Stimulated activated naive B cell treated with anti-CD40 and anti-IgM and Interleukin-4, amounts not matched to agents 10 μg/mL and 1 μg/mL and 100 μg/mL, for 72 hours (primary cell): ENCODE measurements at places on chromosomes 3 and 15.

DNA sequence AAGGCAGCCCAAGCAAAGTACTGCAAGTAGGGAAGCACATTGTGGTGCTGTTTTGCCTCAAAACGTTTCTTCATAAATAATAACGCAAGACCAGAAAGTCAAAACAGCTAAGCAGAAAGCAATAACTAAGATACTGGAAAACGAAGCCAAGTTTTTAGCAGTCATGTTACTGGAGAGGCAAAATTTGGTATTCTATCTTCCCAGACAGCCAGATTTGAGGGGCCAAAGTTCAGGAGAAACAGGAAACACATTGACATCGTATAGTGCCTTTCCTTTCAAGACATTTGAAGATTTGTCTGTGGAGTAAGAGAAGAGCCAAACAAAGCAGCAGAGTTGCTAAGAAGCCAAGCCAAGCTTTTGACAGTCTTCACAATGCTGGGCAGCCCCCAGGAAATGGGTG lies 843.6 kb upstream of the NECTIN3 start:
- DNase-seq, result no peak

DNA sequence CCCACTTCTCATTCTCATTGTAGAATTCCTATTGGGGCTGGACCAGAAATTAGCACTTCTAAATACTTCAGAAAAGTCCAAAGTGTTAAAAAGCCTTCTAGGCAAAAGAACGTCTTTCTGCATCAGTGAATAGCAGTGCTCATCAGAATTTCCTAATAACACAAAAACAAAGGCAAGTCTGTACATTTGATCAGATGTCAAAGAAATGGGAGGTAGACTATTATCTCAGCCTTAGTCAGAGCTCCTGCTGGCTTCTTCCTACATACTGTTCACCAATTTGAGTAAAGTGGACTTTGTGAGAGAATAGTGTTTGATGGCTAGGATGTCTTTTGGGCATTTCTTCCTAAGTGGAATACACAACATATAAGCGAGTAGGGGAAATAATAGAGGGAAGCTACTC lies 48.7 kb downstream of the FOXB1 start:
- no peak for DNase-seq

- no peak for DNase-seq
Measured at GRCh38 chr3:16088496-16088895, 86.0 kb upstream of the GALNT15 start.

DNA sequence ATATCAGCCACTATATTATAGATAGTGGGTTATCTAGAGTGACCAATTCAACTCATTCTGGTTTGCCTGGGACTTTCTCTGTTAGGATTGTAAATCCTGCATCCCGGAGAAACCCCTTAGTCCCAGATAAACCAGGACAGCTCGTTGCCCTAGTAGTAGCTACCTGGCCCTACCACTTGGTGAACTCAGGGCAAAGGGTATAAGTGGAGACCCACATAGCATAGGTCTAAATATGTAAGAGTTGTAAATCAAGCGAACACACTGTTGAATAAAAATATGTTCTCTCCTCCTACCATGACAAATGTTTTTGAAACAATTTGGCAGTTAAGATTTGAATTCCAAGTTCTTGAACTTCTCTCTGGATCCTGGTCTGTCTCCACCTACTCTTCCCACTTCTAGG lies 15.7 kb upstream of the LMCD1 start:
- no peak for DNase-seq

DNA sequence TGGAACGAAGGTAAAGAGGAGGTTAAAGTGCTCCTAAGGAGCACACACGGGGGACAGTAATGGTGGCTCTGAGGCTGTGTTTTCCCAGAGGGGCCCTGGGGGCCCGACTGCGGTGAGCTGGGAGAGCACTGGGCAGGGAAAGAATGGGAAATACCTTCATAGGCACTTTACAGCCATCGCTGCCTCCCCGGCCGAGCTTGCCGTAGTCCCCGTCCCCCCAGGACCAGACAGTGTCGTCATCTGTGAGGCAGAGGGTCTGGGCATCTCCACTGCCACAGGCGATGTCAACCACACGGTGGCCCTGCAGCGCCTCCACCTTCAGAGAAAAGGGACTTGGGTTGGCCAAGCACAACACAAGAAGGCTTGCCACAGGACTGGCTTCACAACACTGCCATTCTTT lies 32.8 kb upstream of the OCA2 start:
- DNase-seq, result no peak

- DNase-seq, result no peak
Measured at GRCh38 chr3:155335724-155336354, 42.4 kb upstream of the STRIT1 start.

DNA sequence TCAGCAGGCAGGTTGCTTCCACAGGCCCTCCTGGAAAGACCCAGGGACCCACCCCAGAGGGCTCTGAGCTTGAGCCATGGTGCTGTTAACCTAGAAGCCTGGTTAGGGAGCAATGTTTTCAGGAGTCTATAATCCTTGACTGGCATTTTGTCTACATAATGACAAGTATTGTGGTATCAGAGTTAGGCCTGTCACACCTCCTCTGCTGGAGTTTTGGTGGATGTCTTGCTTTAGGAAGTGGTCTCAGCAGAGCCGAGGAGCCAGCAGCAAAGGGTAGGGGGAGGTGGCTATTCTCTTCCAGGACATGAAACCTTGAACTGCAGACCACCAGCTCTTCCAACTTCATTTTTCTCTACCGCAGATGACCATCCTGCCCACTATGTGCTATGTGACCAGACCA lies 76.1 kb downstream of the CLSTN2 start:
- DNase-seq, result no peak

DNA sequence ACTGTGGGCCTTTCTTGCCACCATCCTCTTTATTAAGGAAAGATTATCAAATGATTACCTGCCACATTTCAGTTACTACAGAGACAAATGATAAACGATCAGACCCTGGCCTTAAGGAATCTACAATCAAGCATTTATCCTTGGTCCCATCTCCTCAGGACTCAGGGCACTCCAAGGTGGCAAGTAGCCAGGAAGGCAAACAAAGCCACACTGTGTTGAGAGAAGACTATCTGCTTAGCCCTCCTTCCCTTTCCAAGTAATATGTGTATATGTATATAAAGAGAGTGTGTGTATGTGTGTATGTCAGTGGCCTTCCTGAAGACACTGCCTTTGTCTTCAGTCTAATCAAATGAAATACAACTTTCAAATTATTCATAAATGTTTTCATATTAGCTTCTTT lies 490.1 kb upstream of the ATP11B start:
- no peak for DNase-seq

- DNase-seq, result no peak
Measured at GRCh38 chr3:133709139-133709750, 36.9 kb upstream of the TF start.

DNA sequence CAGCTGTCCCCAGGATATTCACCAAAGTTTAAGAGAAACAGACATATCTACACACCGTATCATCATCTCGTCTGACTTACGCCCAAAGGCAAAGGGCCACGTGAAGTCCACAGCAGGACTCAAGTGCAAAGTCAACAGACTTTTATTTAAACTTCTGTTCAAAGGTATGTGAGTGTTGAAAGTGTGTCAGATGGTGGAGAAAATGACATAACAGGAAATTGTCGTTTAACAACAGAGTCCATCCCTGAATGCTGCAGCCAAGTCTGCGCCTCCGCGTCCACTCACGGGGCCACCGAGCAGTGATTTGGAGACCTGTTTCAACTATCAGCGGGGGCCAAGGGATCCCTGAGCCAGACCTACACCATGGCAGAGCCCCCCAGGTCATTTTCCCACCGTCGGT lies 165.6 kb downstream of the XXYLT1 start:
- DNase-seq, result no peak

DNA sequence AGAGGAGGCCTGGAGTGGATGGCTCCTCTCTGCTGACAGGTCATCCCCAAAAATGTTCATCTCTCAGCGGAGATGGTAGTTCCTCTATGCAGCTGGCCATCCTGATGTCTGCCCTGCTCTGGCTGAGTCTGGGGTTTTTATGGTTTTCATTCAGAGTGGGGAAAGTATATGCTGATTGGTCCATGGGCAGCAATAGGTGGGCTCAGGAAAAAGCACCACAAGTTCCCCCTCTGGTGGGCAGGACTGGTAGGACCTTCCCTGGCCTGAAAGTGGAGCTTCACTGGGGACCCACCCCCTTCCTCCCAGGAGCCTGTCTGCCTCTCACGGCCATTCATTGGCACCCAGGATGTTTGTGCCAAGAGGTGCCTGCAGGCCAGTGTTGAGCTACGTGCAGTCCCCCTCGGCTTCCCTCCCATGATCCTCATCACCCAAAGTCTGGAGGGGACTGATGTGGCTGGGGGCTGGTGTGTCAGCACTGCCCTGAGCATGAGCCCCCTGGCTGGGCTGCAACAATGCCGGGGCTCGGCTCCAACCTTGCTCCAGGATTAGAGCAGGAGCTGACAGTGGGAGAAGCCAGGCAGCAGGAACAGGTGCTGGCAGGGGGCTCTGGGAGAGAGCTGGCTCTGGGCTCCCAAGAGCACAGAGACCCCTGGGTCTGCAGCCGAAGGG lies 13.1 kb upstream of the BLOC1S6 start:
- DNase-seq, result no peak

GRCh38 chr3:139267300-139268246 lies 76.2 kb upstream of the MRPS22 start:
- no peak for DNase-seq

GRCh38 chr15:23869396-23869795 lies 182.3 kb upstream of the NDN start:
- DNase-seq, result no peak

- no peak for DNase-seq
Measured at GRCh38 chr15:31207246-31207645, 105.7 kb upstream of the TRPM1 start.

DNA sequence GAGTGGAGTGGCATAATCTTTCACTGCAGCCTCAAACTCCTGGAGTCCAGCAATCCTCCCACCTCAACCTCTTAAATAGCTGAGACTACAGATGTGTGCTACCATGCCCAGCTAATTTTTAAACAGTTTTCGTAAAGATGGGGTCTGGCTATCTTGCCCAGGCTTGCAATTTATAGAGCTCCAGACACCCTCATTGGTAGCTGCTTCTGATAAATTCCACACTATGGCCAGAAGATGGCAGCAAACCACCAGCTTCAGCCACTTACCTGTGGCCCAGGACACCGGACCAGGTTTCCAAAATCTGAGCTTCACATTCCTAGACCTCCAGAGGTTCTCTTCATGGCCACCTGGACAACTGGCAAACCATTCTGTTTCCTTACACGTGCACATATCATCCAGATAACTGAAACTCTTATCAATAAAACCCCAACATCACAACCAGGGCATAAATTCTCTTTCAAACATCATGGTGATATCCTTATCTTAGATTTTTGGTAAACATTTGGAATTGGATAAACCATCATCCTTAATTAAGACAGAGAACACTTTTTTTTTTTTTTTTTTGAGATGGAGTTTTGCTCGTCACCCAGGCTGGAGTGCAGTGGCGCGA lies 28.9 kb downstream of the FBXW12 start:
- peak; percentile 27 for DNase-seq

DNA sequence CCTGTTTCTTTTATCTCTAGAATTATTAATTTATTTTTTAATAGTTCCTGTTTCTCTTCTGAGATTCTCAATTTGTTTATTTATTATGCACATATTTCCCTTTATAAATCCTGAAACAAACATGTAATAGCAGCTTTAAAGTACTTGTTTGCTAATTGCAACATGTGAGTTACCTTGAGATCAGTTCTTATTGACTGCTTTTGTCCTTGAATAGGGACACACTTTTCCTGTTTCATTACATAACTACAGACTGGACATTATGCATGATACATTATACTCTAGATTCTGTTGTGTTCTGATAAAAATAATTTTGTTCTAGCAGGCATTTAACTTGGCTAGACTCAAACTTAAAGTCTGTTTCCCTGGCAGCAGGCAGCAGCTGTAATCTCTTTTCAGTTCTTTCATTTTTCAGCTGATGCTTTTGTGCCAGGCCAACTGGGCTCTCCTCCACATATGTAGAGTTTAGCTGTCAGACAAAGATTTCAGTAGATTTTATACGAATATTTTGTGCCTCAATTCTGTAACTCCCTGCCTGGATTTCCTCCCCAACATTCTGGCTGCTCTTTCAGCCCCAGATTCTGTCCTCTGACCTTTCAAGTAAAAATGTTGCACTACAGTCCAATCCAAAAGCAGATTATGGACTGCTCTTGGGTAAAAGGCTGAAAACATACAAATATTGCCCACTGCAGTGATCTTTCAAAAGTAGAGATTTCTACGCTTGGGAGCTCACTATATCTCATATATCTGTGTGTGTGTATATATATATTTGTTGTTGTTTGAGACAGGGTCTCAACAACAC lies 41.9 kb downstream of the PCOLCE2 start:
- DNase-seq, result no peak

GRCh38 chr3:183591881-183592521 lies 36.5 kb upstream of the KLHL6 start:
- DNase-seq, result peak; percentile 43

- DNase-seq, result no peak
Measured at GRCh38 chr15:62124973-62125303, 40.1 kb downstream of the C2CD4B start.

- no peak for DNase-seq
Measured at GRCh38 chr3:197590313-197590962, 34.7 kb upstream of the BDH1 start.

GRCh38 chr15:68801572-68802148 lies 19.0 kb downstream of the ANP32A start:
- no peak for DNase-seq

DNA sequence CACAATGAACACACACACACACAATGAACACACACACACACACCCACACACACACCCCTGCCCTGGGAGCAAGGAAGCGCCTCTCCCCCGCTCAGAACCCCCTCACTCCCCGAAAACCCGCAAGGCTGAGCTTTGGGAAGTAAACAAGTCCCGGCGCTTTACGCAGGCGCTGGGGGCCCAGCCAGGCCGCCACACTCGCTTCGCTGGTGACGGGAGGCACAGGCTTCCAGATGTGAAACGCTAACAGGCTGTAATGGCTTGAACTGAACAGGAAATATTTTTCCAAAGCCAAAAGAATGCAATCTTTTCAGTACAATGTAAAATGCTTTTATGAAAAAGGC lies 122.7 kb upstream of the IGF1R start:
- no peak for DNase-seq

DNA sequence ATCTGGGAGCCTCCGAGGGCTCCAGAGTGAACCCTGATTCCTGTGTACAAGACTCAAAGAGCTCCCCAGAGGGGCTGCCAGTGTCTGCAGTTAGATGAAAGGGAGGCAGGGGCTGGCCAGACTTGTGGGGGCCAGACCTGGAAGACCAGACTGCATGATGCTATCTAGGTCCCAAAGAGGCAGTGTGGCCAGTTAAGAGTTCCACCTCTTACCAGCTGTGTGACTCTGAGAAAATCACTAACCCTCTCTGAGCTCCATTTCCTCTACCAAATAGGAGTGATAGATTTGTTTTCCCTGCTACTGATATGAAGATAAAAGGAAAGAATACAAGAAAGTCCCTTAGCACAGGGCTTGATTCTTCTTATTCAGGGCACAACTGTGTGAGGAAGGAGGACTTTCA lies 29.0 kb downstream of the ACSBG1 start:
- DNase-seq, result no peak

GRCh38 chr15:69498987-69499386 lies 46.4 kb downstream of the RPLP1 start:
- DNase-seq, result no peak

DNA sequence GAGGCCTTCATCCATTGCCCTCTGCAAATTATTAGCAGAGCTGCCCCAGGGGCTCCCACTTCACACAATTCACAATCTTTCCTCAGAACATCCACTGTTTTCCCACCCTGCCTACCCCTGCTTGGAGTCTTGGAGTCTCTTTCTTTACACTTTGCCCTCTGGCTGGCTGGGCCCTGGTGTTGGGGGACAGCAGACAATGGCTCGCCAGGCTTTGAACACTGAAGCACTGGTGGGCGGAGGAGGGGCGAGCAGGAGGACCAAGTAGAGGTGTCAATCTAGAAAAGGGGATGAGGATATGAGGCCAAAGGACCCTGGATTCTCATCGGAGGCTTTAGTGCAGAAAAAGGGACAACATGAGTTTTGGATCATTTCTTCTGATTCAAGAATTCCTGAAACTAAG lies 212.0 kb downstream of the NR1D2 start:
- DNase-seq, result no peak
